ENCODE measurements at places on chromosomes 2 and 18.
A peak's percentile ranks its signal among the peaks of the same experiment; 100 is the strongest.

- no peak for DNase-seq
Observed at GRCh38 chr2:81481994-81482368, 1177.4 kb upstream of the LRRTM1 start.

GRCh38 chr18:67710639-67711038 is 194.1 kb upstream of the DSEL start:
- no peak for DNase-seq

DNA sequence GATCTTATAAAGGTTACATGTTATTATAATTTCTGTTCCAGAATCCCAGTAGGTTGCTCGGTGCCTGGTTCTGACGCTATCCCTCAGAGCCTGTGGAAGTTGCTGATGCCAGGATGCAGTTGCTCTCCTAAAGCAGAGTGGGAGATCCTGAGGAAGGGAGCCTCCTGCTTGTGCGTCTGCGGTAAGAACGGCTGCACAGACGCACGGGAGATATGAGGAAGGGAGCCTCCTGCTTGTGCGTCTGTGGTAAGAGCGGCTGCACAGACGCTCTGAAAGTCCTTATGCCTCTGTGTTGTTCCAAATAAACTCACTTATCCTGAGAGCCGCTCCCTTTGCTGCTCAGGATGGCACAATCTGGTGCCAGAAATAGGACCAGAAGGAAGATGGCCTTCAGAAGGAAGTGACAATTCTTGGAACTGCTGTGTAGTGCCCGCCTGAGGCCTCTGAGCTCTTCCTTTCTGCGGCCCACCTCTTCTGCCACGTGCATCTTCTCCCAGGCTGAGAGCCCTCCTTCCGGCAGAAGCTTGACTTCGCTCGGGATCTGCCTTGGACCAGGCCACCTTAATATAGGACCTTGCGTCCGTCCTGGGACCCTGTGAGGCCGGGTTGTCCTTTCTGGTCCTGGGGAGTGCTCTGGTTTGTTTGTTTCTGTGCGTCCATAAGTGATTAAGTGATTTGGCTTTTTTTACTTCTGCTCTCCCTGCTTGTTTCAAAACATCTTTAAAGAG is 89.5 kb downstream of the RTP5 start:
- DNase-seq, result no peak

DNA sequence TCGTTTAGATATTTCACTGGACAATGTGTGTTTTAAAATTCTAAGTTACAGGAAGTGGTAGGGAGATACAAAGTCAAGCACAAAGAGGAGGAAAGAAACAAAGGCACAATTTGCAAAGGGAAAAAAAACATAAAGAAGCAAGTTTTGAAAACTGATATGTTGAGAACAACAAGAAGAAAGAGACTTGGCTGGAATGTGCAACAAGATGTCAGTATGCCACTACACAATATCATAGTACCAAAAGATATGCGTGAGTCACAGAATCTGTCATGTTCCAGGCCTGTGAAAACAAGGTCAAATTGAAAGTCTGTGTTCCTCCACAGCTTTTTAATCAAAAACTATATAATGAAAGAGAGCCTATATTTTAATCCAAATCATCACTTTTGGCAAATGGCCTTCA is 12.0 kb downstream of the EXOC6B start:
- no peak for DNase-seq

DNA sequence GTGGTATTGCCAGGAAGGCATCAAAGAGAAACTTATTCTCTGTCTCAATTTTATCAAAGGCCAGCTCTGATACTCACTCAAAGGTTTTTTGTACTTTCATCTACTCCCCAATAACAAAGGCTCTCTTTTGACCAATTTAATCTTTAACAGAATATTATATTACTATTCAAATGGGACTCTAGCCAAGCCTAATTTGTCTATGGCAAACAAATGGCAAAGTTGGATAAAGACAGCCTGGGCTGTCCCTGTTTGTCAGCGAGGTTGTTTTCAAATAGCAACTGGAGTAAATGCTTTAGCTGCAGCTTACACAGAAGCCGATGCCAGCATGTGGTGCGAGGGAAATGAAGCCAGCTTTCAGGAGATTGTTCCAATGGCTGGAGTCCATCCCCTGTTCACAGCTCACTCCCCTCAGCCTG is 80.1 kb upstream of the CTNNA2 start:
- DNase-seq, result no peak

DNA sequence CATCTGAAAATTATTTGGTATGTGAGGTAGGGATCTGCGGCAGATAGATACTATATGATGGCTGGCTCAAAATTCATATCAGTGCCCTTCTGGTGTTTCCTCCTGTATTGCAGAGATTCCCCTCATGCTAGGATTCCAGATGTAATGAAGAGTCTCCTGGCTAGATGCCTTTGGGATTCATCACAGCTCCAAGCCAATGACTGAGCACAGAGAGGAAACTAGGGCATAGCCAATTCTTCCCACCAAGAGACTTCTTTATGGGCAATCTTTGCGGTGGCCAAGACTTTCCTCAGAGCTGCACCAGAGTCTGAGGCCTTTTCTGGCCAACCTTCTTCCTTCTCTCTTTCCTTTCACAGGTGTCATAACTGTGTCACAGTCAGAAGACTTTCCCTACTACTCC is 25.5 kb upstream of the CIB4 start:
- no peak for DNase-seq

GRCh38 chr18:32998285-32998684 is 225.5 kb upstream of the KLHL14 start:
- DNase-seq, result no peak

DNA sequence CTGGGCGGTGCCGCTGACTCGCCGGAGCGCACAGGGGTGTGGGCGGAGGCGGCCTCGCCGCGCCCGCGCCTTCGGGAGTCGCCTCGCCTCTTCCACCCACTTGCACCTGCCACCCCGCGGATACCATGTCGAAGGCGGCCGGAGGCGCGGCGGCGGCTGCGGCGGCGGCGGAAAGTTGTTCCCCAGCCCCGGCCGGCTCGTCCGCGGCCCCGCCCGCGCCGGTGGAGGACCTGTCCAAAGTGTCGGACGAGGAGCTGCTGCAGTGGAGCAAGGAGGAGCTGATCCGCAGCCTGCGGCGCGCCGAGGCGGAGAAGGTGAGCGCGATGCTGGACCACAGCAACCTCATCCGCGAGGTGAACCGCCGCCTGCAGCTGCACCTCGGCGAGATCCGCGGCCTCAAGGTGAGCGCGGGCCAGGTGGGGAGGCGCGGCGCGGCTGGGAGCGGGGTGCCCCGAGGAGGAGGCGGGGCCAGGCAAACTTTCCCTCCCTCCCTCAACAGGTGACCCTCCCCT is 766 bp downstream of the CCDC85A start:
- no peak for DNase-seq

GRCh38 chr2:26274058-26274613 is 29.4 kb downstream of the HADHB start:
- DNase-seq, result no peak

GRCh38 chr2:126963390-126963789 is 64.7 kb downstream of the TEX51 start:
- DNase-seq, result no peak

GRCh38 chr18:53153281-53153680 is 813.3 kb downstream of the DCC start:
- DNase-seq, result no peak

DNA sequence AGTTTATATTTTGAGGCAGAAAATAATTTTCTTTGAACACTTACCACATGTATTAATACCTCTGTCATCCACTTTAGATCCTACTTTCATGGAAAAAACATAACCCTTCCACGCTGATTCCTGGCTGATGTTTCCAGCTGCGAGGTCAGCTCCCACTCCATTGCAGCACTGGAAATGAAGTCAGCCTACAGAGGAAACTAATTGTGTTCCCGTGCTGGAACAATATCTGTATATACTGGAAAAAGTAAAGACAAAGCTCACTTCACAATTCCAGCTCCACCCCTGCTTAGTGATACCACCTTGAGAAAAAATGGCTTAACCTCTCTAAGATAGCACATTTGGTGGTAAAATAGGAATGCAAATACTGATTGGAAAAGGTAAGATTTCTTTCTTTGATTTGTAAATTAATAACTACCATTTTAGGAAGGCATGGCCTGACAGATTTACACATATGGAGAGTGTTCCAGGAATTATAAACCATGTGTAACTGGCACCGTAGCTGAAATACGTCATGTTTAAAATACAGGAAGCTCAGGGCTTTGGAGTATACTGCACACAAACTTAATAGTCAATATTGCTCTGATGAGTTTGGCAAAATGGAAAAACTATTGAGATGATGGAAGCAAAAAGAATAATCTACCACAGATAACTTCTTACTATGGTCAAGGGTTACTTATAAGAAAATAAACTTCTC is 90.0 kb downstream of the TRIB2 start:
- DNase-seq, result no peak

DNA sequence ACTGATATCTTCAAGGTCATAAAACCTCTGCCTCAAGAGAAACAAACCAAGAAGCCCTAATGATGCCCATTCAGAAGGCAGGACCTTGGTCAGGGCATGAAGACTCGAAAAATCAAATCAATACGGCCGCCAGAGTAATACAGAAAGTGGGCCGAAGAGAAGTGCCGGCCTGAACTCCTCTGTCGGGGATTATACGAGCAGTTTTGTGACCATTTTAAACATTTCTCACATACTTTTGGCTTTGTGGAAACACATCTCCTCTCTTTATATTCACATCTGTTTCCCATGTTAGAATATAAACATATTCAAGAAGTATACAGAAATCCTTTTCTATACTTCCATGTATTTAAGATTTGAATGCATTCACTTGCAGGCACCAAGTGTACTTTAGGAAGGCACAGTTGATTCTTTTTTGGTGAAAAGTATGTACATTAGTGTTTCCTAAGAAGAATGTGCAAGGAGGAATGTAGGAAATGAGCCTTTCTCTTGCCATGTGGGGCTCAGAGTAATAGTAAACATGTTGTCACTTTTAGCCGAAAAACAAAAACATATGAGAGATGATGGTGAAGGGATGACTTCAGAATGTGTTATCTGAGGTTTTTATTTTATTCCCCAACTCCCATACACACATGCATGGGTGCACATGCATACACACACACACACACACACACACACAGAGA is 707.9 kb upstream of the ID2 start:
- DNase-seq, result no peak

- no peak for DNase-seq
Observed at GRCh38 chr2:240293557-240294461, 141.7 kb upstream of the GPC1 start.

DNA sequence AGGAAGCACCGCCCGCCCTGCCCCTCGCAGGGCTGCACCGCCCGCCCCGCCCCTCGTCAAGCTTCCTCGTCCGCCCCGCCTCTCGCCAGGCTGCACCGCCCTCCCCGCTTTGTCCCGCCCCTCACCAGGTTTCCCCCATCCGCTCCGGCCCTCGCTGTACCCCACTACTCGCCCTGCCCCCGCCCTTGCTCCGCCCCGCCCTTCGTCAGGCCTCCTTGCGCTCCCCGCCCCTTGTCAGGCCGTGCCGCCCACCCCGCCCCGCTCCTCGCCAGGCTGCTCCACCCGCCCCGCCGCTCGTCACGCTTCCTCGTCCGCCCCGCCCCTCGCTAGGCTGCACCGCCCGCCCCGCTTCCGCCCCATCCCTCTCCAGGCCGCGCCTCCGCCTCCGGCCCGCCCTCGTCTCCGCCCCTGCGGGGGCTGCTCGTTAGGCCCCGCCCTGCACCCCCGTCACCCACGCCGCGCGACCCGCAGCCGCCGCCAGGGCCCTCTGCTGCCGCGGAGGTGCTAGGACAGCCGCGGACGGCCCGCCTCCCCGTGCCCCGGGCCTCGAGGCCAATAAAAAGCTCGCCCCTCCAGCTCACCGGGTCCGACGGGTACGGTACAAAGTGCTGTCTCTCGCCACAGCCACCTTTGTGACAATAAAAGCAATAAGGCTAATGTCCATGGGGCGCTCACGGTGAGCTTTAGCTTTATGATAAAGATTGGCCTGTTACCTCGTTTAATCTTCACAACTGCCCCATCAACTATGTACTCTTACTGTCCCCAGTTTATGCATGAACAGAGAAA is 602 bp upstream of the DNPEP start:
- DNase-seq, result peak; percentile 99

GRCh38 chr2:9029721-9030120 is 26.2 kb upstream of the MBOAT2 start:
- DNase-seq, result no peak

DNA sequence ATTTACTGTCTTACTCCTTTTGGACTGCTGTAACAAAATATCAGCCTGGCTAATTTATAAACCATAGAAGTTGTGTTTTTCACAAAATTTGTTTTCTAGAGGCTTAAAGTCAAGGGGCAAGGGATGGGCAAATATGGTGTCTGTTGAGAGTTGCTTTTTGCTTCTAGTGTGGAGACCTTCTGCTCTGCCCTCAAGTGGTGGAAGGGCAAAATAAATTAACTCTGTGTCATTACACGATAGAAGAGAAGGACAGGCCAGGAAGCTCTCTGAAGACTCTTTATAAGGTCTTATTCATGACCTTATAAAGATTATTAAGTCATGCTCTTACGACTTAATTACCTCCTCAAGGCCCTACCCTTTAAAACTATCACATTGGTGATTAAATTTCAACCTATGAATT is 181.2 kb upstream of the LRATD1 start:
- DNase-seq, result no peak

- no peak for DNase-seq
Observed at GRCh38 chr2:124267794-124268193, 242.7 kb downstream of the CNTNAP5 start.

DNA sequence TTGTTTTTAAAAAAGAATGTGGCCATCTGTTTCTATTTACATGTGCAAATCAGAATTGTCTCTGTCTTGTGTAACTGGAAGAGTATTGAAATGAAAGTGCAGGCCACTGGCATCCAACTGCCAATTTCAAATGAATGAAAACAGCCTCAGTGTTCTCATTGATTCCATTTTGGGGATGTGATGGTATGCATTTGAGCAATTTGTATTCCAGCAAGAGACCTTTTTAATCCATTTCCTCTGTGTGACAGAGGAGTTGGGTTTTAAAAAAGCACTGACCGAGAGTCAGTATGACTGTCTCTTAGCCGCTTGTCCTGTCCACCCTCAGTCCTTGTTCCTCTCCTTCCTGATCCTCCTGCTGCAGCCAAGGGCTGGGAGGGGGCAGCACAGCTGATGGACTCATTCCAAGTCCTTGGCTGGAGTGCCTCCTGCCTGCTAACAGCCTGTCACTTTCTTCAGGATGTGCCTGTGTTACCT is 50.0 kb downstream of the ASAP2 start:
- no peak for DNase-seq

GRCh38 chr18:58396966-58397365 is 231.9 kb downstream of the ALPK2 start:
- no peak for DNase-seq

- no peak for DNase-seq
Observed at GRCh38 chr2:216493334-216493685, 5.3 kb upstream of the RPL37A start.

GRCh38 chr2:158179660-158180059 is 78.0 kb downstream of the UPP2 start:
- DNase-seq, result no peak

DNA sequence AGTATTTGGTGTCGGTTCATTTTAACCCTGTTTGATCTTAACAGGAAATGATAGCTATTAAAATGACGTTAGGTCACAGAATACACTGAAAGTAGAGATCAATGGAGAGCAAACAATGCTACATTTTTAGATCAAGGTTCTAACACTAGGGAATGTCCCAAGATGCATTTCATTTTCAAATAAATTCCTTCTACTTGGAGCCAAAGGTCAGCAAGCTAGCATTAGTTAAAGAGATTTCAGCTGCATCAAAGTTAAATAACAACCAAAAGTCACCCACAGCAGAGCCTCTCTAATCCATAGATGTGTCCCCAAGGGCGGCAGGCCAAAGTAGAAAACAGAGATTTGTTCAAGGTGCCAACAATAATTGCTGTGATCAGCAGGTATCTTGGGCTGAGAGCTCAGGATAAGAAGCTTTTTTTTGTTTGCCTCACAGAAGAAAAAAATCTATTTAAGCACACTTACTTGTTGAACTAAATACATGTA is 1233.6 kb upstream of the TMEFF2 start:
- no peak for DNase-seq

Measured in stimulated activated CD8-positive, alpha-beta memory T cell treated with anti-CD3 and anti-CD28 coated beads, Interleukin-7, amount 100 ng/mL, for 1 hour (primary cell).